ENCODE measurements at places on chromosomes 12 and 14.

GRCh38 chr12:14238221-14238792 is 127.2 kb upstream of the ATF7IP start:
- DNase-seq: no peak

DNA sequence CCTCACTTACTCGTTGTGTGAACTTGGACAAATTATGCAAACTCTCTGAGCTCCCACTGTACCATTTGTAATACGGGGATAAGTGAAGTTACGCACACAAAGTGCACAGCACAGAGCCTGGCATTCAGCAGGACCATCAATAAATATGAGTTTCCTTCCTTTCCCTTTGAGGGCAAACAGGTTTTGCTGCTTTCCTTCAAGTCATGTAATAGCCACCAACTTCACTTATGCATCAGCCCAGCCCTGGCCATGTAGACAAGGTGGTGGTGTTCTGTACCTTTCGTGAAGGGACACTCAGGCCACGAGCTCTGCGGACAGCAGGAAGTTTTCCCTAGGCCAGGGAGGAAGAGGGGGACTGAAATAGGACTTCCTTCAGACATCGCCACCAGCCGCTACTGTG is 272.7 kb downstream of the CACNA1C start:
- DNase-seq: no peak

- DNase-seq: no peak
These were observed 31.5 kb downstream of the DTX1 start for GRCh38 chr12:113088037-113088436.

DNA sequence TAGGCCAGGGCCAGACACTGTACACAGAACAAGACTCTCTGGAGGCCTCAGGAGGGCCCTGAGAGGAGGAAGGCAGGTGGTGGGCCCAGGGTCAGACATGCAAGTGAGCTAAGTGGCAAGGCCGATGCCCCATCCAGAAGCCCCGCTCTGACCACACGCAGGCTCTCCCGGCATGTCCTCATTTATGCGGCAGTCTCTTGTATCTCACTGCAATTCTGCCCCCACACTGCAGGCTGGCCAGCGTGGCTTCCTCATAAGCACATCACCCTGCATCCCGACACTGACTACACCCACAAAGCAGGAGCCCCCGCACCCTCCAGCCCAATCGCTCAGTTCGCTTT is 17.5 kb downstream of the SSH1 start:
- no peak for DNase-seq

DNA sequence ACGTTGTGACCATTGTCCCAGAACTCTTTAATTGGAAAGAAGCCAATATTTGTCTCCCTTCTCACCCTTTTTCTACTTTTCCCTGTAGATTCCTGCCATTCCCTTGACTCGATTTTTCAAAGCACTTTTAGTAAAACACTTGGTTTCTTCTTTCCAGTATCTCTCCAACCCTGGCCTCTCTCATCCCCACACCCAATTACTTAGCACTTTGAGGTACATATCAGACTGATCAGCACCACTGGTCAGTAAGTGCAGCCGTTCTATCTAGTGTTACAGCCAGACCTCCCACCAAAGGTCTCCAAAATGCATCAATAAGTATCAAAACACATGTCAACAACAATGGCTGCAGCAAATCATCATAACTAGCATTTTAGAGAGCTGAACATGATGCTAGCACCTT is 141.9 kb downstream of the BTG1 start:
- DNase-seq: no peak

DNA sequence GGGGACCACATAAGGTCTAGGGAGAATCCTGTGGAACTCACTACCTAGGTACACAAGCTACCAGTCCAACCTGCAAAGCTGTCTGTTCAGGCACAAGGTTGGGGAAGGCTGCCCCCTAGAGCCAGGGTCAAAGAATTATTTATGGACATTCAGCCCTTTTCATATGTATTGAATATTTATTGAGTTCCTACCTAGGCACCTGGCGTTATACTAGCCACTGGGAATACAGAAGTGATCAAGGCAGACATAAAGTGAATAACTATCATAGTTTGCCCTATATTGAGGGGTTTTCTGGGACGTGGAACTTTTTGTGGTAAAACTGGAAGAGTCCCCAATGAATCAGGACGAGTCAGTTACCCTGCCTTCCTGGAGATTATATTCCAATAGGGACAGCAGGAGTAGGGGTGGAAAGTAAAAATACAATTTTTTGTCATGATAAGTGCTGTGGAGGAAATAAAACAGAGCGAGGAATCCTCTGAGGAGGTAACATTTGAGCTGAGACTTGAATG is 5.8 kb upstream of the SLC48A1 start:
- DNase-seq: peak; percentile 68

DNA sequence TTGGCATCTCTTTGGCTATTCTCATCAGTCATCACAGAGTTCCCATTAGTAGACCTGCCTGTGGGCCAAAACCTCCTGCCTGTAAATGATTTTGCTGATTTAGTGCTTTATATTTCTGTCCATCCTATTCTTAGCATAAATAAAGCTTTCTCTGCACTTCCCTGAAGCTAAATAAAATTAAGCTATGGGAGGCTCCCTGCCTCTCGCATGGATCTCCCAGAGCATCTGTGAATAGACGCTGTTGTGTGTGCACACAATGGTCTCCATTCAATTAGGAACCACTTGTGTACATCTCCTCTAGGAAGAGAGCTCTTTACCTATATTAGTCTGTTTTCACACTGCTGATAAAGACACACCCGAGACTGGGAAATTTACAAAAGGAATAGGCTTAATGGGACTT is 80.4 kb downstream of the PPFIBP1 start:
- no peak for DNase-seq

All from BE2C (cell line).